Anterior cingulate cortex (tissue), 58 donors: ENCODE measurements at places on chromosomes 1 and 21.

DNA sequence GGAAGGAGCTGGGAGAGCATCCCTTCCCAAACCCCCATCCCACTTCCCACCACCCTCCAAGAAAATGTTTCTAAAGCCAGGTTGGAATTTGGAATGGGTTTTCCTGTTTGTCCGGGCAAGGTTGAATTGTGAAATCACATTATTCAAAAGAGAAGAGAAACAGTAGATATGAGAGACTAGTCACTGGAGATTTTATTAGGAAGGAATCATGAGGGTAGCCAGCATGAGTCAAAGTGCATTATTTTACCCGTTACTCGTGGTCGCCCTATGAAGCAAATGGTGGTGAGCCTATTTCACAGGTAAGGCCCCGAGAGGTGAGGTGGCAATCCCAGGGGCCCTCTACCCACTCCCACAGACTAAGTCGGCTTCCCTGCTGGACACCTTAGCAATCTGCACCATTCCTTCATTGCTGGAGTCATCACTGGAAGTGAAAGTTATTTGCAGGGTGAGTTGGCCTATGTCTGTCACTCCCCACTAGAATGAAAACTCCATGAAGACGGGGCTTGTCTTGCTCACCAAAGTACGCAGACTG is 52.8 kb downstream of the TOMM20 start:
- DNase-seq = no peak

DNA sequence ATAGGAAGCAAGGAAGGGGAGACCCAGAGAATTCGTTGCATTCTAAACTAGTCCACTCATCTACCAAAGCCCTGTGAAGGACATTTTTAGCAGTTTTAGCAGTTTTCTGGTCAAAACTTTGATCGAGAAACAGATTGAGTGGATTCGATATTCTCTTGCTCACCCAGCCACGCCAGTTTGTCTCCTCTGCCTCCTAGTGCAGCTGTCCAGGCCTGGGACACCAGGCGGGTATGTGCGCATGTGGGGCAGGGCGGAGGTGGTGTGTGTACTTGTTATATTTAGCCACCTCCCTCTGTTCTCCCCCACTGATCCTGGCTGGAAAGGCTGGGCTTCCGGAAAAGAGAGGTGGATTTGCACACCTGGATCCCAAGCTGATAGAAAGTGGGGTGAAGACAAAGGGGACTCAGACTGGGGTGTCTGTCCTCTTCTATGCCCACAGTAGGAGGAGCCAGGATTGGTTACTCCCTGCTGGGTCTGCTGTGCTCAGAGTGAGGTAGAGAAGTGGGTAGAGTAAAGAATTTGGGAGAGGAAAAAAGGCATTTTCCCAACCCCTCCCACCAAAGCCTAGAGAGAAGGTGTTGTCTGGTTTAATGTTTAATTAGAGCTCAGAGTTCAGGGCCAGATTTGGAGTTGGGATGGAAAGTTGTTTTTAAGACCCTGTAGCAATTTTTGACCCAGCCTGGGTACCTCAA is 3.8 kb downstream of the LMNA start:
- no peak for DNase-seq

DNA sequence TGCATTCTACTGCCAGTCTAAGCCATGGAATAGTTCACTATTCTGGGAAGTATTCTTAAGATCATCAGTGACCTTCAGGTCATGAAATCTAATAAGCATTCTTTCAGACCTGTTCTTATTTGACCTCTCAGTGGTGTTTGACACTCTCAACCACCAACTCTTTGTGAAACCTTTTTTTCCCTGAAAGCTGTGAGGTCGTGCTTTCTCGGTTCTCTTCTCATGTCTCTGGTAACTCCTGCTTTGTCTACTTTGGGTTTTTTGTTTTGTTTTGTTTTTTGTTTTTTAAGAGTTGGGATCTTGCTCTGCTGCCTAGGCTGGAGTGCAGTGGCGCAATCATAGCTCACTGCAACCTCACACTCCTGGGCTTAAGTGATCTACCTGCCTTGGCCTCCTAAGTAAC is 56.3 kb downstream of the POU2F1 start:
- DNase-seq = no peak

- DNase-seq = no peak
These were observed 611 bp upstream of the PIK3C2B start for GRCh38 chr1:204495078-204495753.
